Bronchial epithelial cell (primary cell): ENCODE measurements at places on chromosomes 11 and 22.
A peak's percentile ranks its signal among the peaks of the same experiment; 100 is the strongest.

DNA sequence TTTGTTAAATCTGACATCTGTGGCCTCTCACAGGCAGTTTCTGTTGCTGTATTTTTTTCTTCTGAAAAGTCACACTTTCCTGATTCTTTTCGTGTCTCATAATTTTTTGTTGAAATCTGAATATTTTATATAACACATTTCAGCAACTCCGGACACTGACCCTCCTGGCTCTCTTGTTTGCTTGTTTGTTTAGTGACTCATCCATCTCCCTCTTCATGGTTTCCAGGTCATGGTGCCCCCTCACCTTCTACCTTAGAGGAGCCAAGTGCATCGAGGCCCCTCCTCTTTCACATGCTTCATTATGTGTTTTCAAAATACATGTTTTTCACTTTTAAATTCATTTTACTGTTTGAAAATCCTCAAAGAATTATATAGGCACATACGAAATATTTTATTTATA is 562.4 kb downstream of the OPCML start:
- no peak for DNase-seq

- DNase-seq = no peak
Measured at GRCh38 chr11:47539681-47540039, 13.3 kb downstream of the CELF1 start.

GRCh38 chr11:2553886-2554285 is 109.1 kb downstream of the KCNQ1 start:
- no peak for DNase-seq

GRCh38 chr11:30322191-30322590 is 713 bp upstream of the ARL14EP start:
- DNase-seq = no peak

DNA sequence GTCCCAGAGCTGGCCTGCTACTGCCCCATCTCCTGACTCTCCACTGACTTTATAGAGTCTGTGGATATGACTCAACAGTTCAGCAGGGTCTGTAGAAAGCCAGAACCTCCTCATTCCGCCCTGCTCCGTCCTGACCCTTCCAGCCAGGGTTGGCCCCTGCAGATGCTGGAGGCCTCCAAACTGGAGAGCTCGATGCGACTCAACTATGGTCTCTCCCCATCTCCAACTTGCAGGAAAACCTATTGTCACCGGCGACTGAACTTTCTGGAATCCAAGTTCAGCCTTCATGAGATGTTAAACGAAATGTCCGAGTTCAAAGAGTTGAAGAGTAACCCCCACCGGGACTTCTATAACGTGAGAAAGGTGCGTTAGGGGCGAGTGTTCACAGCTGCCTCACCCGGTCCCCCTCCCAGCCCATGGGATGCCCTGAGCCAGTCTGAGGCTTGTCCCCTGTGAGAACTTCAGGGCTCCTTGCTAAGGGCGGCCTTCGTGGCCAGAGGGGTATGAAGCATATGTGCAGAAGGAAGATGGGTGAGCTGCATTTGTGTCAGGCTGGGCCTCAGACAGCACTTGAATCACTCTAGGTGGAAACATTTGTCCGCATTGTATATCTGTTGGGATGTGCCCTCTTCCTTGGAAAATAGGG is 32.1 kb downstream of the AMPD3 start:
- DNase-seq = no peak

DNA sequence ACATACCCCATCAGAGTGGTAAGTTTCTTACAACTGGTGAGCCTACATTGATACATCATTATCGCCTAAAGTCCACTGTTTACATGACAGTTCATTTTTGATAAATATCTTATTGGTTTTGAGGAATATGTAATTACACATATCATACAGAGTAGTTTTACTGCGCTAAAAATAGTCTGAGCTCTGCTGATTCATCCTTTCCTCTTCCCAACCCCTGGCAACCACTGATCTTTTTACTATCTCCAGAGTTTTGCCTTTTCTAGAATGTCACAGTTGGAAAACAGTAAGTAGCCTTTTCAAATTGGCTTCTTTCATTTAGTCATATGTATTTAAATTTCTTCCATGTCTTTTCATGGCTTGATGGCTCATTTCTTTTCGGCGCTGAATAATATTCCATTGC is 112.8 kb downstream of the LARGE1 start:
- DNase-seq = no peak

DNA sequence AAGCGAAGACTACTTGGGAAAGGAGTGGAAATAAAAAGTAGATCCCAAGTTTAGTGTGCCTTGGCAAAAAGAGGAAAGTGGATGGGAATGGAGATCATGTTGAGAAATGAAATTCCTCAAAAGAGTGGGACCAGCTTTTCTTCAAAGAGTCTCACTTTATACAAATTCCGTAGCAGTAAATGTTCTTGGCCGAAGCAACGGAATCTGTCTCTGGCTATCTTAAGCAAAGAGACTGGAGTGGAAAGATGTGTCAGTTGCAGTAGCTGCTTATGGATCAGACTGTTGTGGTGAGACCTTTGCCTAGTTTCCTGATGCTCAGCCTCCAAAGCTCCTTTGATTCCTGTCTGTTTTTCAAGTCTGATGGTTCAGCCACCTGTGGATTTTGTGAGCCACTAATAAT is 73.6 kb downstream of the CSTPP1 start:
- no peak for DNase-seq

GRCh38 chr22:19911540-19912270 is 29.9 kb upstream of the COMT start:
- no peak for DNase-seq

- peak; percentile 84 for DNase-seq
Measured at GRCh38 chr11:47216121-47216798, 1.5 kb downstream of the DDB2 start.

DNA sequence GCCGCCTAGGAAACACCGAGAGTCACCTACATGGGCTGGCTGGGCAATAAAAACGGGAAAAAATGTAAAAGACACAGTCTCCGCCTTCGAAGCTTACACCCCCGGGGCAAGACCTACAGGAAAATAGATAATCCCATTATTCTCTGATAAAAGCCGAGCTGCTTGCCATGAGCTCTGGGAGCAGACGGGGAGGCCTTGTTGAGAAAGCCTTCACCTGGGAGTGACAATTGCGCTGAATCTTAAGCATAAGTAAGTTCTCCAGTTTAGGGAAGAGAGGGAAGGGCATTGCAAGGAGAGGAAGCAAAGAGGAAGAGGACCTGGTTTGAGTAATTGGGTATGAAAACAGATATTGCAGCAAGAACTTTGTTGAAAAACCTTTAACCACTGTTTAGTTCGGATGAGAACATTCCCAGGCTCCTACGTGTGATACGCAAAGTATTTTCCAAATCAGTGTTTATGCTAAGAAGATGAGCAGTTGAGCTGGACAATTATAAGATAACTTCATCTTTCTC is 813 bp upstream of the BTBD10 start:
- DNase-seq = peak; percentile 18

DNA sequence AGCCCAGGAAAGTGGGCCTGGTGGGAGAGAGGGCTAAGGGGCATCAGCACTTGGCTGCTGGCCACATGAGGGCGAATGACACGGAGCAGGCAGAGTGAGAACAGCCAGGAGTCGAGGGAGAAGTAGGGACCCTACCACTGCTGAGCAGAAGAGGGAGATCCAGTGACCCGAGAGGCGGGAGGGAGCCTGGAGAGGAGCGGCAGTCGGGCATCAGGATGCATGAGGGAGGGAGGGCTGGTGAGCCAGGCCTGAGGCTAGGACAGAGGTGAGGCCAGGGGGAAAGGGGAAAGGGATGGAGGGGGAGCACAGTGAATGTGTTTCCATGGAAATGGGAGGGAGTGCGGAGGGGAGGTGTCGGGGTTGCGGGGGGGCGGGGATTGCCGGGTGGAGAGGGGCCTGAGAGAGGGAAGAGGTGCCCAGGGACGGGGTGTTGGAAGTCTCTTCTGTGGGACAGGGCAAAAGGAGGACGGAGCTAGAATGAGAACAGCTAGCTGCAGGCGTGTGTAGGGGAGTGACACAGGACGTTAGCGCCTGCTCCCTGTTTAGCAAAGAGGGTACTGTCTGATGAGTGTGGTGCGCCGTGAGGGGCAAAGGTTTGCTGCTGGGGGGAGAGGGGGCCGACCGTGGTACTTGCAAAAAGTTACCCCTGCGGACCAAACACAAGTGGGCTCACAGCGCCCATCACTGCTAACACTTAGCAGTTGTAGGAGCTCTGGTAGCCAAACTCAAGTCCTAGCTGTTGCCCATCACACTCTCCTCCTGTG is 37.1 kb upstream of the WNT11 start:
- DNase-seq = no peak

- DNase-seq = peak; percentile 56
Measured at GRCh38 chr11:57345555-57346211, 7.5 kb downstream of the P2RX3 start.

GRCh38 chr11:64243236-64243854 is 2.5 kb downstream of the FKBP2 start:
- DNase-seq = no peak

GRCh38 chr11:70467201-70468085 is 69.1 kb downstream of the CTTN start:
- DNase-seq = peak; percentile 30

DNA sequence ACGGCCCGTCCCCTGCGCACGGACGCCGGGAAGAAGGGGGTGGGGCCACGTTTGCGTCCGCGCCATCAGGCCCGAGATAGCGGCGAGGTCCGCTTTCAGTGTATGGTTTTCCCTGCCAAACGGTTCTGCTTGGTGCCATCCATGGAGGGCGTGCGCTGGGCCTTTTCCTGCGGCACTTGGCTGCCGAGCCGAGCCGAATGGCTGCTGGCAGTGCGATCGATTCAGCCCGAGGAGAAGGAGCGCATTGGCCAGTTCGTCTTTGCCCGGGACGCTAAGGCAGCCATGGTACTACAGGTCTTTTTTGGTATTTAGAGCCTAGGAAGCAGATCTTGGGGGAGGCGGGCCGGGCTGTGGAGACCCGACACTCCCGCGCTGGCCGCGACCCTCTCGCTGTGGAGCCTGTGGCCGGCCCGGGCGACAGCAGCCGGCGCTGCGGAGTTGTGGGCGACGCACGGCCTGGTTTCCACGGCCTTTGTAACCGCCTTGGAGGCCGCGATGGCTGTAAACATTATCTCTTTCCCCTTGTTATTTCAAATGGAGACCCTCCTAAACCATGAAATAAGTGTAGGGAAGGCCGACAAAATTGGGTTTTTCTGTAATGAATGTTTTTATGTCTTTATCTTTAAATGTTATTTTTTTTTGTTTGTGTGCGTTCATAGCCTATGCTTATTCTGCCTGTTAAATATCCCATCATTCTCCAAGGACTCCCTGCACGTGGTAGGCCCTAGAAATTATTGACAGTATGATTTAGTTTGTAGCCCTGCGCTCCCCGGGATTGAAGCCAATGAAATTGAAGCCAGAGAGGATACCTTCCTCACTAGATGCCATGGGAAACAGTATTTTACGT is at the start of gene AASDHPPT:
Gene AASDHPPT (plus strand): TSS at position 54 of the 847 bp plus-strand sequence. CDS start 49 bp downstream, at position 103.
- DNase-seq = peak; percentile 28

- no peak for DNase-seq
Measured at GRCh38 chr11:73248526-73249185, 23.5 kb upstream of the P2RY6 start.

- DNase-seq = peak; percentile 81
Measured at GRCh38 chr11:21511835-21512440, 680.9 kb upstream of the ANO5 start.

DNA sequence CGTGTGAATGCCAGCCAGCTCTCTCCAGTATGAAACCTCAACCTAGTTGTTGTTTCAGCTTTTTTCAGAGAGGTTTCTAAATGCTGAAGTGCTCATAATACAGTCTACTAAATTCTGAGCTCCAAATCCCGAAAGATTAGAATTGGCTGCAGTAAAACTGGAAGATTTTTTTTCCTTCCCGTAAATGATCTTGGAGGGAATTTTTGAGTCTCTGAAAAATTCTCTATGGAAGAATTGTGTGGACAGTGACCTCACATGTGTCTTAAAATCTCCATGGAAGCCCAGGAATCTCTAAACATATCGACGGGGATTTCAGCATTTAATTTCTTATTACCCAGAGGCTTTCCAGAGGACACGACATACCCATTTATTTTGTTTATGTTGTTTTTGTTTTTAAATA is 1499.2 kb downstream of the LRRC4C start:
- DNase-seq = no peak

- peak; percentile 26 for DNase-seq
Measured at GRCh38 chr11:66157182-66157864, 87.3 kb downstream of the PACS1 start.

DNA sequence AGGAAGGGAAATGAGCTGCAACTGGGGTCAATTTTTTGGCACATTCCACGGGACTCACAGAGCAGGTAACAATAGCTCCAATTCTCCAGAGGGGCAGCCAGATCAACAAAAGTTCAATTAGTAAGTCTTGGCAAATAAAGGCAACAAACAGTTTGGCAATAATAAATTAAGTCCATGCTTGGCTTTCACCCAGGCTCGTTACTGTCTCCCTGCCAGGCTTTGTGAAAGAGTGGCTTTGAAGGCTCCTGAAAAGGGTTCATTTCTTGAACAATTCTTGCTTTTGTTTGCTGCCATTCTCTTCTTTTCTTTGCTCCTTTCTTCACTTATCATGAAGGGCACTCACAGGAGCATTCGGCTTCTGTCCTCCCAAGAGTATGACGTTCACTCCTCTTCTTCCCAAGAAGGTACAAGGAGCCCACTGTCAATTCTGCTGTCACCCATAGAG is 123.3 kb downstream of the APIP start:
- no peak for DNase-seq

- no peak for DNase-seq
Measured at GRCh38 chr11:4493480-4493818, 11.0 kb downstream of the OR52K1 start.

DNA sequence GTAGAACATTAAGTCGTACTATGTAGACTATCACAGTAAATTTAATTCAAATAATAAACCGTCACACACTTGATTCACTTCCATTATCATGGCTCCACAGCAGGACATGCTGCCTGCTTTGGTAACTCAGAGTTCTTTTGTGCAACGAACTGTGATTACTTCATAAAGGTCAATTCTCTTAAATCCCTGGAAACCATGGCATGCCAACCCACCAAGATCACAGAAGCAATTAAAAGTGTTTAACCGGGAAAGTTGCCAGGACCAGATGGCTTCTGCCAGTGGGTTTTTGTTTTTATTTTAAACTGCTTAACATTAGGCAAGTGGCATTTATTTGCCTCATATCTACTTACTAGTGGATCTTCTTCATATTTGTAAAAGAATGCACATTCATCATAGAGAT is 1162.1 kb downstream of the DLG2 start:
- DNase-seq = no peak

DNA sequence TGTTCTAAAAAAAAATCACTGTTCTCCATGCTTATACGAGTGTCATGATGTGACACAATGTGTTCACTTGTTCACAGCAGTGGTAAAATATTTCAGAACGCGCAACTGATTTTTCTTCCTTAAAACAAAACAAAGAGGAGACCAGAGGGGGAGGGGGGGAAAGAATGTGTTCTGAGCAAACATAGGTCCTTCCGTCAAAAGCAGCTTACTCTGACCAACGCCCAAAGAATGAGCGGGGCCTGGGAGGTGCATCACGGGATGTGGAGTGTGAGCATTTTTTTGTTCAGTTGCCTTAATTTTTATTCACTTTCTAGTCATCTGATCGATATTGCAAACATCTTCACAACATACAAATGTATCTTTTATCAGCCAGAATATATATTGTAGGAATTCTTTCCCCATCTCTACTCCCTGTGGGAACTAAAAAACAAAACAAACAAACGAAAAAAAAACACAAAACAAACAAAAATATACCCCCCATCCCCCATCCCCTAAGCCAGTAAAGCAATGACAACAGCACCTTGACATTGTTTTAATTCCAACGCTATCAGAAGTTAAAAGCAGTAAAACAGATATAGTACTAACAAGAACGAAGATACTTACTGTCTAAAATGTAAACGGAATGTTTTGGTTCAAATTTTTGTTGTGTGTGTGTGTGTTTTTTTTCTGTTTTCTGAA is 43.3 kb downstream of the BDNF start:
- DNase-seq = peak; percentile 17
